Stimulated activated CD8-positive, alpha-beta memory T cell treated with anti-CD3 and anti-CD28 coated beads, Interleukin-7, amount 100 ng/mL, for 48 hours (primary cell): ENCODE measurements at places on chromosomes 7 and 10.

GRCh38 chr10:48287417-48288391 is 13.2 kb upstream of the FRMPD2 start:
- no peak for DNase-seq

- DNase-seq: no peak
These were observed 40.5 kb downstream of the PRSS2 start for GRCh38 chr7:142811154-142811737.

GRCh38 chr7:45130910-45131309 is 19.4 kb upstream of the TBRG4 start:
- no peak for DNase-seq

- DNase-seq: no peak
These were observed 66.1 kb downstream of the PRPF18 start for GRCh38 chr10:13652860-13653259.

- DNase-seq: no peak
These were observed 101.0 kb upstream of the STEAP1B start for GRCh38 chr7:22601003-22601402.

GRCh38 chr7:7970531-7971307 is 2.1 kb downstream of the GLCCI1 start:
- no peak for DNase-seq

DNA sequence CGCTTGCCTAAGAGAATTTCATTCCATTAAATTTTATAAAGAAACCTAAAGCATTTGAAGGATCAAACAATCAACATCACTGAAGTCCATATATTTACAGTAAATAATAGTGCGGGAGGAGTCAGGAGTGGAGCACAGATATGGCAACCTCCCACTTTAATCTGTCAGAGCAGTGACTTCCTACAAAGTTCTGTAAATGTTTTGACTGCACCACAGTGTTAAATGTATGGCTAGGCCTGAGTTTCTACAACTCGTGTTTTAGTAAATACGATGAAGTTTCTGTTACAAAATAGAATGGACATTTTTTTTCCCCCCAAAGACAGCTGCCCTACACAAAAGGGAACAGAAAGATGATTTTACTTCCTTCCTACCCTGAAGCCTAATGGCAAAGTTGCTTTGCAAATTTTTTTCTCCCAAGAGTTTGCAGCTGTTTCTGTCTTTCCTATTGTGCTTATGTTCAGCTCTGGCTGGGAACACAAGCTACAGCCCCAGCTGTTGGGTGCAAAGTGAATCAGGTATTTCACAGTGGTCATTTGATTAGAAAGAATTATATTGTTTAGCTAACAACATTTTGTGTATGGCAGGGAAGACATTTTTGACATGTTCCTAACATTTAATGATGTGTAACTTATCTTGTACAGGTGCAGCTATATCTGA is 62.1 kb downstream of the MET start:
- DNase-seq: no peak

DNA sequence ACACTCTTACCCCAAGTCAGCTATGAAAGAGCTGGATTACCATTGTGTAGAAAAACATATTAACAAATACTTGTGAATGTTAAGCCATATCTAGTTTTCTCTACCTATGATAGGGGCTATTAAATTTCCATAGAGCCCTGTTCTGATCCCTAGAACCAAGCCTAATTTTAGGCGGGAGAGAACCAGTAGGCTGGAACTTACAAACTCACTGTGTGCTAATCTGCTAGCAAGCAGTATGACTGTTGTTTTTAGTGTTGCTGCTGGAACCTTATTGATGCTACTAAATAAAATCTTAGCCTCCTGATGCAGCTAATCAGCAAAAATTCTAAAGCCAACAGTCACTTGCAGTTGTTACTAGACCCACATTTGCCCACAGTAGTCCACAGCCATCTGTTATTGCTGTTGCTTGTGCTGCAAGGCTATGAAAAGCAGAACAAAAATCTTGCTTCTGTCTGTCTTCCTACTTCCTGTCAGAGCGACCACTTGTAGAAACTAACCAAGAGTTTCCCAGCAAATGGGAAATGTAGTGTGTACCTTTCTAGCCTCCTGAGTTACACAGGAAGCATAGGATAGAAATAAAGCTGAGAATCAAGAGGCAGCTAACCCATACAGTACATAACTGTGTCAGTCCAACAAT is 368.4 kb downstream of the ARL4A start:
- DNase-seq: no peak

DNA sequence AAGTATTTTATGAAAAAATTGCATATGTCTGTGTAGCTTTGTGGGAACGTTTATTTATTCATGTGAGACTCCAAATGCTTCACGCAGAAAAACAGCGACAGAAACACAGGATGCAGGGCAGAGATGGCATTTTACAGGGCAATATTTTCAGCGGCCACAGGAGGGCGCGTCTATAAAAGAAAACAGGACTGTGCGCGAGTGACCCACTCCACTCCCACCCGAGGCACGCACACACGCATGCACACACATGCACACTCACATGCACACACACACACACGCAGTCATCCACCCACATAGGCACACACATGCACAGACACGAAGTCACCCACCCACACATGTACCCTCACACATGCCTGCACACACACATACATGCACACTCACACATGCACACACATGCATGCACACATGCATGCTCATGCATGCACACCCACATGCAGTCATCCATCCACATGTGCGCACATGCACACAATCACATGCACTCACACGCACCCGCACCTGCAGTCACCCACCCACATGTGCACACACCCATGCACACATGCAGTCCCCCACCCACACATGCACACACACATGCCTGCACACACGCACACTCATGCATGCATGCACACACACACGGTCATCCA is 96.3 kb downstream of the DNAJB6 start:
- DNase-seq: no peak

GRCh38 chr7:14504134-14504533 is 398.4 kb downstream of the DGKB start:
- no peak for DNase-seq

DNA sequence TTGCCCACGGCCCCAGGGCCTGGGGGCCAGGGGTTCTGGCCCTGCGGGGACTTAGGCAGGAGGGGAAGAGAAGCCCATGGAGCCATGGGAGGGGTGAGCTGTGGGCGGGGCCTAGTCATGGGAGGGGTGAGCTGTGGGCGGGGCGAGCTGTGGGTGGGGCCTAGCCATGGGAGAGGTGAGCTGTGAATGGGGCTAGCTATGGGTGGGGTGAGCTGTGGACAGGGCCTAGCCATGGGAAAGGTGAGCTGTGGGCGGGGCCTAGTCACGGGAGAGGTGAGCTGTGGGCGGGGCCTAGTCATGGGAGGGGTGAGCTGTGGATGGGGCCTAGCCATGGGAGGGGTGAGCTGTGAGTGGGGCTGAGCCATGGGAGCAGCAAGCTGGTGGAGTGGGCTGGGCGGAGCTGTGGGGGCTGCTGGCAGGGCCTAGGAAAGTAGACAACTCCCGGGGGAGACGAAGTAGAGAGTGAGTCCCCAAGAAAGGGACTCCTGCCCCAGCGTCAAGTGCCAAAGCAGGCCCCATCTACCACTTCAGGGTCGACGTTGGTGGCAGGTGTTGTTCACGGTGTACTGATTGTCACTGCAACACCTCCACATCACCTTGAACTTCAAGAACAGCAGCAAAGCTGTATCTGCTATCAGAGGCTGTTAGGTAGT is 19.2 kb upstream of the TTYH3 start:
- no peak for DNase-seq

- no peak for DNase-seq
These were observed 19.6 kb upstream of the ELFN1 start for GRCh38 chr7:1650363-1651030.
